ENCODE measurements at places on chromosomes 2 and 18. TPM values are rescaled to one million over a fixed set of nuclear protein-coding genes. Genes with fewer than 3 reads are reported as not detected.

- DNase-seq: no peak
These were observed 23.8 kb downstream of the HK2 start for GRCh38 chr2:74857725-74858124.

DNA sequence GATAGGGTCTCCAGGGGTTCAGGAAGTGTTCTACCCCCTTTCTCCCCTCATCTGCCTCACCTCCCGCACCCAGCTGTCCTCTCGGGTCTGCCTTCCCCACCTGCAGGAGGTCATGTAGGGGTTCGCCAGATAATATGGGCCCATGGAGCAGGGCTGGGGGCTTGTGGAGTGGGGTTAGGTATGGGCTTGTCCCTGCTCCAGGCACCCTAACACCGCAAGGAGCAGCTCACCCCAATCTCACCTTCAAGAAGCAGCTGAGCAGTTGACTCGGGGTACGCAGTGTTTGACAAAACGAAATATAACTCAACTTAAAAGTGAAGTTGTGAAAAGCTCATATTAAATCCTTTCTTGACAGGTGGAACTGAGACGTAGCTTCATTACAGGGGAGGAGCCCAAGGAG, 99.6 kb downstream of the CTIF start:
- DNase-seq: no peak

DNA sequence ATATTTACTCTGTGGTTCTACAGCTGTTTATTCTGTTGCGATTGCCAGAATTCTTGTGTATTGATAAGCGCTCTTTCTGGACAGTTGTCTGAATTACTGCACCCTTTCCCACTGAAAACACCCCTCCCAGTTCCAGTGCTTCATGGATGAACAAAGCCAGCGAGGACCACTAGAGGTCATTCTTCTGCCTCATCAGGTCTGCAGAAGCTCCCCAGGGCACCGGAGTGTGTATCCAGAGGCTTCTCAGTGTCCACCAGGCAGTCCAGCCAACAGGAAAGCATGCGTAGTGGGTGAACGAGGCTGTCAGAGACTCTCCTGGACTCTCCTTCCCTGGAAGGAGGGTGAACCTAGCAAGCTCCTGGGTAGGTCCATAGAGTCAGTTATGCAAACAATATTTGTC, 40.6 kb upstream of the INHBB start:
- DNase-seq: no peak

DNA sequence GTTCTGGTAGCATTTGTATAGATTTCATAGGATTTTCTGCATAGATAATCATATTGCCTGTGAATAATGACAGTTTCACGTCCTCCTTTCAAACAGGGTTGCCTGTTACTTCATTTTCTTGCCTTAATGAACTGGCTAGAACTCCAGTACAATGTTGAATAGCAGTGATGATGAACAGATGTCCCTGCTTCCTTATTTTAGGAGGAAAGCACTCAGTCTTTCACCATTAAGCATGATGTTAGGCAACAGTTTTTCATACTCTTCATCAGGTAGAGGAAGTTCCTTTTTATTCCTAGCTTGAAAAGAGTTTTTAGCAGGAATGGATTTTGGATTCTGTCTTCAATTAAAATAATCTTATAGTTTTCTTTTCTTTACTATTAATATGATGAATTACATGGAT, 39.7 kb downstream of the C2orf76 start:
- no peak for DNase-seq

DNA sequence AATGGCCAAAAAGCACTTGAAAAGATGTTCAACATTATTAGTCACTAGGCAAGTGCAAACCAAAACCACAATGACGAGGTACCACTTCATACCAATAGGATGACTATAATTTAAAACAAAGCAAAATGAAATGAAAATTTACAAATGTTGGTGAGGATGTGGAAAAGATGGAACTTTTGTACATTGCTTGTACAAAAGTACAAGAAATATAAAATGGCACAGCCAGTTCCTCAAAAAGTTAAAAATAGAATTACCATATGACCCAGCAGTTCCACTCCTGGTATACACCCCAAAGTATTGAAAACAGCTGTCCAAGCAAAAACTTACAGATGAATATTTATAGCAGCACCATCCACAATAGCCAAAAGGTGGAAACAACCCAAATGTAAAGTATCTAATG, 107.8 kb upstream of the XPO1 start:
- no peak for DNase-seq

DNA sequence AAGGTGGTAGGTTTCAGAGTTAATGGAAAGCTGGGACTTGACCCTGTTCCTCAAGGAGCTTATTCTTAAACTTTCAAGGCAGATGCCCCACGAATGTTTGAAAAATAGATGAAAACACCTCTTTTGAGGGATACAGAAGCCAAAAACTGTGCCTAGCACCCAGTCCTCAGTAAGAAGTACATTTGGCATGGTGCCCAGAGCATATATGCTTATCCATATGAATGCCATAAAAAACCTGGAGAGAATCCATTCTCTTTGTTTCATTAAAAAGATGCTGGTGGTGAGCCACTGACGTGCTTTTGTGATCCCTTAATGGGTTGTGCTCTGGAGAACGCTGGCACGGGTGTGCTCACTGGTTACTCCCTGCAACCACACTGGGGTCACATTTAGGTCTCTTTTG, 69.0 kb downstream of the IL1R2 start:
- DNase-seq: no peak

- DNase-seq: no peak
These were observed 7.5 kb upstream of the MYO3B start for GRCh38 chr2:170170281-170171040.

- no peak for DNase-seq
These were observed 43.1 kb upstream of the GALNT3 start for GRCh38 chr2:165837122-165837521.

GRCh38 chr2:62578803-62579640, 73.0 kb upstream of the TMEM17 start:
- DNase-seq: no peak

DNA sequence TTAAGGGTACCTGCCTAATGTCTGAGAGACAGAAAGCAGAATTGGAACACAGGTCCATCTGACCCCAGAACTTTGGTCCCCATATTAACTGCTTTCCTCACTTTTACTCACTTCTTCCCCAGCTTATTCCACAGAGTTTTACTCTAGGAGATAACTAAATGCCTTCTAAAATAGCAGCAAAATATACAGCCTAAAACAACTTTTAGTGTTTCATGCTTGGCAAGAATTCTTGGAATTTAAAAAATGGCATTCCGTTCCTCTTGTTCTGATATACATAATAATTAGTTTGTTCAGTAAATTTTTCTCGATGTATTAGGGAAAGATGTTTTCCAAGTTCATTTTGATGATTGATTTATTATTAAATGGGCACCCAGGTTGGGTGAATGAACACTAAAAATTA, 151.9 kb downstream of the FHOD3 start:
- DNase-seq: no peak

DNA sequence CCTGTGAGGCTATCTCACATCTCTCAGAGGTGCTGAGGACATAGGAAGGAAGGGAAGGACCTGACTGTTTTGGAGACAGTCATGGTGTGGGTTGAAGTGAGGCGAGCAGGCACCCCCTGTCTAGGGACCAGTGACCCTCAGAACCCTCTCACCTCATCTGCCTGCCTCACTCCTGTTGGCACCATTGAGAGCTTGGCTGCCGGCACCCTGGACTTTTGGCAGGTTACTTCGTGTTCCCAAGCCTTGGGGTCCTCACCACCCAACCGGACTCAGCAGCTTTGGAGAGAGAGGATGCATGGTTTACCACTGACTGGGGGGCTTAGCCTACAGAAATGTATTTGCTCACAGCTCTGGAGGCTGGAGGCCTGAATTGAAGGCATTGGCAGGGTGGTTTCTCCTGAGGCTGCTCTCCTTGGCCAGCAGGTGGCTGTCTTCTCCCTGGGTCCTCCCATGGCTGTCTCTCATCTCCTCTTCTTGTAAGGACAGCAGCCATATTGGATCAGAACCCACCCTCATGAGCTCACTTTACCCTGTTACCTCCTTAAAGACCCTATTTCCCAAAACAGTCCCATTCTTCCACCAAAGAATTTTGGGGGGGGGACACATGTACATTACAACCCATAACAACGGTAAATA, 142.0 kb downstream of the TSN start:
- DNase-seq: no peak

GRCh38 chr18:43158381-43158780, 42.9 kb upstream of the RIT2 start:
- DNase-seq: no peak

- no peak for DNase-seq
These were observed 19.5 kb downstream of the WIPF1 start for GRCh38 chr2:174577967-174578589.

DNA sequence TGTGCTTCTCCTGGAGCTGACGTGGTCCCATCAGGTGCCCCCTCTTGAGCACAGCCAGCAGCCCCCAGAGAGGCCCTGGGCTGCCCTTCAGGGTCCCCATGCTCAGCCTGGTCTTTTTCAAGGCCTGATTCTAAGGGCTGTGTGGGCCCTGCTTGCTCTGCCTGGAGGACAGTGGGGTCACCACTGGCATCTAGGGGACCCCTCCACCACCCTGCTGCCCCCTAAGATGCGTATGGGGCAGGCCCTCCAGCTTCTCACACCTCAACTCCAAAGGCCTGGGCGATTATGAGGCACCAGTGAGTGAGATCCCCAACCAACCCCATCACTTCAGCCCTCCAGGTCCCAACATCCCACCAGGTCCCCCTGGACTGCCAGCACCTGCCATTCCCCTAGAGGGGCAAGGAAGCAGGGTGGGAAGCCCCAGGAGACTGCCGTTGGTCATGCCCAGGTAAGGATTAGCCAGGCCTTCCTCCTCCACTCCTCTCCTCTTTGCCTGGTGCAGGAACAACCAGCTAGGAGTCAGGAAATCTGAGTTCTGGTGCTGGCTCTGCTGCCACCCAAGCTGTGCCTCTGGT, 114.4 kb downstream of the SMAD7 start:
- DNase-seq: no peak

DNA sequence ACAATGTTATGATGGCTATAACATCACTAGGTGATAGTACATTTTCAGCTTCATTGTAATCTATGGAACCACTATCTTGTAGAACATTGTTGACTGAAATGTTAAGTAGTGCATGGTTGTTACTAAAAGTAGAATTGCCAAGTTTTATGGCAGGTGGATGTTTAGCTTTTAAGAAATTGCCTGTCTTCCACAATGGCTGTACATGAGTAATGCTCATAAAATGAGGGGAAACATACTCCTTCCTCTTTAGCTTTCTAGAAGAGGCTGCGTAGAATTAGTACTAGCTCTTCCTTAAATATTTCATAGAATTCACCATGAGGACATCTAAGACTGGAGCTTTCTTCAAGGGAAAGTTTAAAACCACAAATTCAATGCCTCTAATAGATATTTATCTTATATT, 161.0 kb downstream of the TPGS2 start:
- DNase-seq: no peak

GRCh38 chr18:63240531-63241316, 78.8 kb downstream of the BCL2 start:
- DNase-seq: no peak

GRCh38 chr2:38215993-38216392, 140.0 kb upstream of the CYP1B1 start:
- no peak for DNase-seq

- DNase-seq: no peak
These were observed 6.9 kb downstream of the ABCG5 start for GRCh38 chr2:43831543-43832294.

GRCh38 chr2:119846021-119846420, 86.3 kb downstream of the PTPN4 start:
- no peak for DNase-seq

DNA sequence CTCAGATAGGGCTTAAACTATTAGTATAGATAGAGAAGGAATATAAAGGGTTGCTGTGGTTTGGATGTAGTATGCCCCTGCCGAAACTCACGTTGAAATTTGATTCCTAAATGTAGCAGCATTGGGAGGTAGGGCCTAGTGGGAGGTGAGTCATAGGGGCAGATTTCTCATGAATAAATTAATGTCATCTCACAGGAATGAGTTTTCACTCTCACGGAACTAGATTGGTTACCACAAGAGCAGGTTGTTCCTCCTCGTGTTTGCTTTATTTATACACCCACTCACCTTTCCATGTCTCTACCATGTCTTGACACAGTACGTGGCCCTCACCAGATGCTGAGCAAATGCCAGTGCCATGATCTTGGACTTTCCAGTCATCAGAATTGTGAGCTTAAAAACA, 218.2 kb downstream of the RBM43 start:
- no peak for DNase-seq

Gene KCNE4
- 1.5 TPM for total RNA-seq

Gene OTOS
- 1.4 TPM for total RNA-seq

Gene INPP4A
- total RNA-seq: 81.7 TPM

Gene AMER3
- 25.7 TPM for total RNA-seq

Gene GCG
- not detected for total RNA-seq

Gene MAPK4
- total RNA-seq: 19.5 TPM

Gene CHRND
- 0.18 TPM for total RNA-seq

Gene ALPI
- total RNA-seq: not detected

Gene IRS1
- total RNA-seq: 12.2 TPM
